Suppressor macrophage treated with lipopolysaccharide for 4 hours (primary cell): ENCODE measurements at places on chromosomes 3 and 15.

DNA sequence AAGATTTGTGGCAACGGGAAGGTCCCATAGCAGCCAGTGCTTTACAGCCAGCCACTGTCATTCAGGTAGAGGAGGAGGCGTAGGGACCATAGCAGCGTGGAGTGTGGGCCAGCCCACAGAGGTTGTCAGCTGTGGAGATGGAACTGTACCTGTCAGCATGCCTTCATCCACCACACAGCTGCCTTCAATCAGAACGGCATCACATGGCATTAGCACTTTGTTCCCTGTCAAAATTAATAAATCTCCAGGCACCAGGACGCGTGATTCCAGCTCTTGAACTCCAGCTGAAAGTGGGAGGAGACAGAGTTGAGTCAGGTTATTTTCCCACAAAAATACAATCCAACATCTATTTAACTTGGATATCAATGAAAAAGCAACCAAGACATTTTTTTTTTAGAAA lies 84.0 kb downstream of the ATP13A4 start:
- no peak for DNase-seq

GRCh38 chr3:72401005-72401545 lies 447.2 kb downstream of the SHQ1 start:
- peak; percentile 45 for DNase-seq

GRCh38 chr15:32903591-32904290 lies 185.9 kb downstream of the GREM1 start:
- DNase-seq: no peak

DNA sequence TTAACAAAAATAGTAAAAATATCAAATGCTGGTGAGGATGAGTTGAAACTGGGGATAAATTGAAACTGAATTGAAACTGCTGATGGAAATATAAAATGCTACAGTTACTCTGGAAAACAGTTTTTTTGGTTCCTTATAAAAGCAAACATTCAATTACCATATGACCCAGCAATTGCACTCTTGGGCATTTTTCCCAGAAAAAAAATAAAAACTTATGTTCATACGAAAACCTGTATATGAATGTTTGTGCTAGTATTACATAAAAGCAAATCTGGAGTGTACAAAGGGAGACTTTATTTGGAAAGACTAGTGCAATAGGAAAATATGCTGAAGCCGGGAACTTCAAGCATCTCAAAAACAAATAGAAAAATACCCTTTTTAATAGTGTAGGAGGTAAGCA lies 857.9 kb upstream of the CADM2 start:
- no peak for DNase-seq

- DNase-seq: peak; percentile 70
Measured at GRCh38 chr3:122572940-122573412, 4.5 kb upstream of the PARP15 start.

GRCh38 chr3:15113884-15114283 lies 14.9 kb upstream of the RBSN start:
- DNase-seq: no peak

GRCh38 chr3:12148183-12148940 lies 10.3 kb downstream of the TIMP4 start:
- peak; percentile 24 for DNase-seq

DNA sequence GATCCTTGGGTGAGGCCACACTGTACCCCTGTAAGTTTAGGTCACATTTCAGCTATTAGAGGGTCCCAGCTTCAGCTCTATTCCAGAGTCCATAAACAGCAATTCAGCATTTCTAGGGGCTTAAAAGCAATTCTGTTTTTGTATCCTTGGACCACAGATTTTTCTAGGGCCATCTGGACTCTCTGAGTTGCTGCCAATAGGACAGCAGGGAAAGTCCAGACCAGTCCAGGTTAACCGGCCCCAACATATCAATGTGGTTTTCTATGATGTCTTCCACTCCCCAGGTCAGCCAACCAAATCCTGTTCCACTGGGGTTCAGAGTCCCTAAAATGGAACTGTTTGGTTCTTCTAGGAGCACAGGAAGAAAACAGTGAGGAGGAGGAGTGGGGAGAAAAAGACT lies 40.0 kb downstream of the TYRO3 start:
- DNase-seq: no peak
